Myocyte (in vitro differentiated cells): ENCODE measurements at places on chromosomes 5 and 9. TPM values are rescaled to one million over a fixed set of nuclear protein-coding genes. Genes with fewer than 3 reads are reported as not detected.

- no peak for DNase-seq
Measured at GRCh38 chr9:110135846-110136245, 72.1 kb downstream of the C9orf152 start.

DNA sequence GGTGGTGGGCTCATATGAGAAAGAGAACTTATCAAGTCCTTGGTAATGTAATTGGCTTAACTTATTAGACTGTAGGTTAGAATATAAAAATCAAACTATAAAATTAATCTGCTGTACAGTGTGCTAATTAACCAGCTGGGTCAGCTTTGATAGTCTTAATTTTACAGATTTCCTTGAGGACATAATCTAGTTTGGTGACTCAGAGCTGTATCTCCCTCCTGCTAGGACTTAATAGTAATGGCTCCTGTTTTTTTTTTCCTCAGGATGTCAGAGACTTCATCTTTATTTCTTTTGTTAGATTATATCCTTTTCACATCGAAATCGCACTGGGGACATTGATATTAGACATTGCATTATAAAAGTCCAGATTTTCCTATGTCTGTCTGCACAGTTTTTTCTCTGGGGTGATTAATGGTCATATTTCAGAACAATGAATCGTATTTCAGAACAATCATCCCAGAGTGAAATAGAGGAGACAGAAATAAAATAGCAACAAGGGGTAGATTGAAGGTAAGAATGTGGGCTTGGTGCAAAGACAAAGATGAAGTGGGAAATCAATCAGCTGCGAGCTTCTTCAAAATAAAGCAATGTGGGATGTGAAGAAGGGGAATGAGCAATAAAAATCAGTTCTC lies 346.4 kb upstream of the RIOK2 start:
- DNase-seq = peak; percentile 41

GRCh38 chr5:31225118-31225517 lies 31.6 kb downstream of the CDH6 start:
- DNase-seq = no peak

The WDR31 gene
- 0.83 and 1.4 TPM in 2 replicates for total RNA-seq

The TSLP gene
- 0.42 and 1.2 TPM in 2 replicates for total RNA-seq
